ENCODE measurements at places on chromosomes 6 and 20. TPM values are rescaled to one million over a fixed set of nuclear protein-coding genes. Genes with fewer than 3 reads are reported as not detected.

The TFAP2C gene
- total RNA-seq: not detected

DNA sequence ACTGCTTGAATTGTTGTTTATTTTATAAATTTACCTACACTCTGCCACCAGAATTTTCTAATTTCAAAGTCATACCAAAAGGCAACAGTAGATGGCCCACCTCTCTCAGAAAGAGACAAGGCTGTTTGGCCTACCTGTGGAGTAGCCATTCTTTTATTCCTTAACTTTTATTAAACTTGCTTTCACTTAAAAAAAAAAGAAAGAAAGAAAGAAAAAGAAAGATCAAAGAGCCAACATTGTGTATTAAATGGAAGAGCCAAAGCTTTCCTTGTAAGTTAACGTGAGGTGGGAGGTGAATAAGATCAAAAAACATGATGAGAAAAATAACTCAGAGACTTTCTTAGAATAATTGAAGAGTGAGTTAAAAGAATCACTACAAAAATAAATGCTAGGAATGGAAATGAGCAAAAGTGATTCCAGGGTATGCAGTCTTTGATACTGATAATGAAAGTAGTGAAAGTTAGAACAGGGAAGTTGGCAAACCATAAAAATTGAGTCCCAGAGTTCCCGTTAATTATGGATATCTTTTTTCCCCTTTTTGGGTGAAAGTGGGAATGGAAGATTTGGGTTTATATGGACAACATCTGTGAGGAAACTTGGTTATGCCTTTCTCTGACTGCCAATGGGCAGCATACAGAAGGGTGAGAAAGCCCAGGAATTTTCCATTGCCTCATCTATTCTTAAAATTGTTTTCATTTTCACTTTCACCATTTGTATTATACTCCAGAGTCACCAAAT is 35.9 kb upstream of the MYB start:
- H3K4me3 ChIP-seq: peak overlapping the region; percentile 75
- H3K36me3 ChIP-seq: no peaks in the 10 kb centered on the region
- H3K27me3 ChIP-seq: no peaks in the 10 kb centered on the region
- peaks cover 48% of the 10 kb centered on the region for H3K4me1 ChIP-seq

GRCh38 chr6:34301408-34301807 is 52.6 kb upstream of the SMIM29 start:
- peaks cover 2% of the 10 kb centered on the region for H3K36me3 ChIP-seq
- H3K4me3 ChIP-seq: no peak overlapping the region
- peaks cover 5% of the 10 kb centered on the region for H3K4me1 ChIP-seq
- H3K27ac ChIP-seq: no peak overlapping the region
- H3K27me3 ChIP-seq: no peaks in the 10 kb centered on the region

GRCh38 chr20:32521780-32522525 is 63.2 kb downstream of the NOL4L start:
- peaks cover 11% of the 10 kb centered on the region for H3K36me3 ChIP-seq
- peaks cover 40% of the 10 kb centered on the region for H3K4me1 ChIP-seq
- H3K4me3 ChIP-seq: no peak overlapping the region
- DNase-seq: peak; percentile 78
- H3K27ac ChIP-seq: peak overlapping the region; percentile 74
- no peaks in the 10 kb centered on the region for H3K27me3 ChIP-seq

- DNase-seq: no peak
- H3K36me3 ChIP-seq: no peaks in the 10 kb centered on the region
- H3K4me3 ChIP-seq: no peak overlapping the region
- H3K4me1 ChIP-seq: no peaks in the 10 kb centered on the region
Measured at GRCh38 chr6:167162591-167162990, 4.8 kb upstream of the GPR31 start.

DNA sequence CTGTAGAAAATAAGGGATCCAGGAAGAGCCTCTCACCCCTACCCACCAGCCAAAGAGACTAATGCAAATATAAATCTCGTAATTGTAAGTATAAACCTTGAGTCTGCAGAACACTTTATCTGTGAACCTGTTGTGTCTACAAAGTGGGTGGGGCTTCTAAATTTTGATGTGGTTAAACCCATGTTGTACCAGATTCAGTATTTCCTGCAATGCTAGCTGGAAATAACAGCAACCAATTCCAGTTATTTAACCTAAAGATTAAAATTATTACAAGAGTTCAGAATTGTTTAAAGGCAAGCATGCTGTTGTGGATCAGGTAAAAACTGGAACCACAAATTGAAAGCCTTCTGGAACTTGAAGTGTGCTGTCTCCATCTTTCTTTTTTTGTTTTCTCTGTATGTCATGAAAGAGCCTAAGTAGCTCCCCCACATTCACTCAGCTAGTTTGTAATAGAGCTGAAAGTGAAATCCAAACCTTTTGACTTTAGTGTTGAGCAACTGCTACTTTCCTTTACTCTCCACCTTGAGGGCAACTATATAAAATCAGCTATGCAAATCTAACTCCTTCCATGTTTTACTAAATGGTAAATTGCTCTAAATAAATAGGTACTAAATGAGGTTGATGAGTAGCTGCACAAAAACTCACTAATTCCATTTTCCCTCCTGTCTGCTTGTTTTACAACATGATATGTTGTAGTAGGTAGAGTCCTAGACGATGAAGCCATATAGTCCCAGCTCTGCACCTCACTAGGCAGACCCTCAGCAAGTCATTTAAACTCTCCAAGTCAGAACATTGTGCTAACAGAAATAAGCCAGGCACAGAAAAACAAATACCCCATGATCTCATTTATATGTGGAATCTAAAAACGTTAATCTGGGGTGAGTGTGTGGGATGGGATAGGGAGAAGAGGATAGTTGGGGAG is 17.9 kb upstream of the THEMIS start:
- peak overlapping the region; percentile 91 for H3K27ac ChIP-seq
- peaks cover 66% of the 10 kb centered on the region for H3K4me1 ChIP-seq
- peak overlapping the region; percentile 75 for H3K4me3 ChIP-seq

GRCh38 chr6:29705389-29706231 is 17.6 kb upstream of the HLA-F start:
- H3K4me1 ChIP-seq: peaks cover 48% of the 10 kb centered on the region
- H3K27ac ChIP-seq: no peak overlapping the region
- H3K4me3 ChIP-seq: no peak overlapping the region
- DNase-seq: no peak
- H3K27me3 ChIP-seq: peaks cover 8% of the 10 kb centered on the region

All from activated naive CD8-positive, alpha-beta T cell treated with anti-CD3 and anti-CD28 coated beads, Interleukin-2, amount 10 ng/mL, durations not matched to agents 7 days and 5 days (primary cell).